Psoas muscle (tissue), 8 donors: ENCODE measurements at places on chromosomes 7 and 10. TPM values are rescaled to one million over a fixed set of nuclear protein-coding genes. Genes with fewer than 3 reads are reported as not detected.

DNA sequence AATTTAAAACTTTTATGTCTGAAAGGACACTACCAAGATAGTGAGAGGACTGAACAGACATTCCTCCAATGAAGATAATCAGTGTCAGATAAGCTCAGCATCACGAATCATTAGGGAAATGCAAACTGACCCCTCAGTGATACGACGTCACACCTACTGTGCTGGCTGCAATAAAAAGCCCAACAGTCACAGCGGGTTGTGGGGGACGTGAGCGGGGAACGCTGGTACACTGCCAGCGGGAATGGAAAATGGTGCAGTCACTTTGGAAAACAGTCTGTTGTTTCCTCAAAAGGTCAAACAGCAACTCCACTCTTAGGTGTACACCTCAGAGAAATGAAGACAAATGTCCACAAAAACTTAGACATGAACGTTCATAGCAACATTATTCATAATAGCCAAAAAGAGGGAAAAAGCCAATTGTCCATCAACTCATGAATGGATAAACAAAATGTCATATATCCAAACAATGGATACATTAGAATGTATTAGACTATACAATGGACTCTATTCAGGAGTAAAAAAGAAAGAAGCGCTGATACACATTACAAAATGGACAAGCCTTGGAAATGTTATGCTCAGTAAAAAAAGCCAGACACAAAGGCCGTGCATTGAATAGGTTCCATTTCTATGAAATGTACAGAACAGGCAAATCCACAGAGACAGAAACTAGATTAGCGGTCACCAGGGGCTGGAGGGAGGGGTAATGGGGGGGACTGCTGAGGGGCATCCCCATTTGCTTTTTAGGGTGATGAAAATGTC lies 2.4 kb upstream of the ECHS1 start:
- DNase-seq, result no peak

DNA sequence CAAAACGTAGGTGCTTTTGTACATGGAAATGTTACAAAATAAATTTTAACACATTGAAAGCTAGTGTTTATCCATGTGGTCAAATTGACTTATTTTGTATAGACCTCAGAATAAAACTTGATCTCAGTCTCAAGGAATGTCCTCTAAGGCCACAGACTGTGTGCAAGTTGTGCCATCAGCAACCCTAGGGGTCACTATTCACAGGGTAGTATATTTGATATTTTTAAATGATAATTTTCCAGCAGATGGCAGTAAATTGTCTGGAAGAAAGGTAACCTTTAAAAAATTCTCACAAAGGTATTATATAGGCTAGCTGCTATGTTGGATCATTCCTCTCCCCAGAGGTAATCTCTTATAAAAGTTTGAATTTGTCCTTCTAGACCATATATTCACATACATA lies 12.9 kb upstream of the SNX10 start:
- no peak for DNase-seq

DNA sequence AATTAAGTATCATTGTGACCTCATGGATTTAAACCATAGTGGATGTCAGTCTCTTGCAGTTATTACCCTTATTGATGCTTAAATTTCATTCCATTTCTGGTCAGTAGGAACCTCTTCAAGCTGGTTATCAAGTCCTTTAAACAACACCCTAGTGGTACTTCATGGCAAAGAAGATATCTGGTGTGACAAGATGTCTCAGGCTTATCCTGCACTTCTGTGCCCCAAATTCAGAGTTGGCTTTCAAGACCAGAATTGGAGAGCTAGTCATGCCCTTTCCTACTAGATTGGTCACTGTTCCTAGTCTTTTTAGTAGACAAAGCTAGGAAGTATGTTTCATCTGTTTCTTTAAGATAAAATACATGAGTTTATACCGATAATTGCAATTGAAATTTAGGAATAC lies 54.9 kb downstream of the KMT2E start:
- DNase-seq, result no peak

Gene INMT
- 2.4 TPM for polyA plus RNA-seq

- no peak for DNase-seq
Observed at GRCh38 chr7:147412109-147412508, 1178.5 kb upstream of the C7orf33 start.

Gene LRRD1
- polyA plus RNA-seq, result 0.08 TPM

GRCh38 chr7:128757203-128757602 lies 18.0 kb downstream of the CALU start:
- DNase-seq, result no peak

DNA sequence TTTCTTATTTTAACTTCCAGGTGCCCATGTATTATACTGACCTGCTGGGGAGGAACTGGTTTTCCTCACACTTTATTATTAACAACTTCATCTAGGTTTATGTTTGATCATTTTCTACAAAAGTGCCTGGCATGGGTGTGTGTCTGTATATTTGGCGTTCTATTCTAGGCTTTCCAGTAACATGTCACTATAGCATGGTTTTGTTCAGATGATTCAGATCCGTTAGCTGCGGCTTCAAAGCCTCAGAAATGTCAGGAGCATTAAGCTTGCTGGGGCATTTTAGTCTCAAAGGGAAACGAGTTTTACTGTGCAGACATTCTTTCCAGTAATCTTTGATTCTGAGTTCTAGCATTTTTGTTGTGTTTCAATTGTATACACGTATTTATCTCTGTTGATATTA lies 2.3 kb downstream of the INPP5A start:
- DNase-seq, result no peak

Gene AASS
- 4.2 TPM for polyA plus RNA-seq

Gene HTRA1
- polyA plus RNA-seq, result 11.5 TPM

Gene UNCX
- not detected for polyA plus RNA-seq

Gene OGDHL
- 0.01 TPM for polyA plus RNA-seq

GRCh38 chr7:141562543-141562942 lies 11.3 kb downstream of the AGK start:
- DNase-seq, result no peak

DNA sequence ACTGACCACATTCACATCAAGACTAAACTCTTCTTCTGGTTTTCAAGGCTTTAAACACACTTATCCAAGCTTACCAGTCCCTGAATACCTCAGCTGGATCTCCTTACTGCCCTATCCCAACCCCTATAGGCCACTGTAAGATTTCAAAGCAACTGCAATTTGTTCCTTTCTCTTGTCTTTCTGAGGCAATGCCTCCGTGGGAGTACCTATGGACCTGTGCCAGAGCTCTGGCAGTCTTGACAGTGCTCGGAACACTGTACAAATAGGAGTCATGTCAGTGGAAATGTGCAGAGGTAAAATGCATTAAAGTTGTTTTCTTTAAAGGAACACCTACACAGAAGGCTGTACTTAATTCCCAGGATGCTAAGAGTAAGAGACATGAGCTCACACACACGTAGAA lies 124.7 kb downstream of the CNOT4 start:
- peak; percentile 19 for DNase-seq

Gene DPP6
- 0.18 TPM for polyA plus RNA-seq

GRCh38 chr10:111835574-111835973 lies 348.0 kb downstream of the GPAM start:
- DNase-seq, result no peak

Gene C10orf120
- polyA plus RNA-seq, result not detected

Gene FAM180A
- polyA plus RNA-seq, result 0.13 TPM

DNA sequence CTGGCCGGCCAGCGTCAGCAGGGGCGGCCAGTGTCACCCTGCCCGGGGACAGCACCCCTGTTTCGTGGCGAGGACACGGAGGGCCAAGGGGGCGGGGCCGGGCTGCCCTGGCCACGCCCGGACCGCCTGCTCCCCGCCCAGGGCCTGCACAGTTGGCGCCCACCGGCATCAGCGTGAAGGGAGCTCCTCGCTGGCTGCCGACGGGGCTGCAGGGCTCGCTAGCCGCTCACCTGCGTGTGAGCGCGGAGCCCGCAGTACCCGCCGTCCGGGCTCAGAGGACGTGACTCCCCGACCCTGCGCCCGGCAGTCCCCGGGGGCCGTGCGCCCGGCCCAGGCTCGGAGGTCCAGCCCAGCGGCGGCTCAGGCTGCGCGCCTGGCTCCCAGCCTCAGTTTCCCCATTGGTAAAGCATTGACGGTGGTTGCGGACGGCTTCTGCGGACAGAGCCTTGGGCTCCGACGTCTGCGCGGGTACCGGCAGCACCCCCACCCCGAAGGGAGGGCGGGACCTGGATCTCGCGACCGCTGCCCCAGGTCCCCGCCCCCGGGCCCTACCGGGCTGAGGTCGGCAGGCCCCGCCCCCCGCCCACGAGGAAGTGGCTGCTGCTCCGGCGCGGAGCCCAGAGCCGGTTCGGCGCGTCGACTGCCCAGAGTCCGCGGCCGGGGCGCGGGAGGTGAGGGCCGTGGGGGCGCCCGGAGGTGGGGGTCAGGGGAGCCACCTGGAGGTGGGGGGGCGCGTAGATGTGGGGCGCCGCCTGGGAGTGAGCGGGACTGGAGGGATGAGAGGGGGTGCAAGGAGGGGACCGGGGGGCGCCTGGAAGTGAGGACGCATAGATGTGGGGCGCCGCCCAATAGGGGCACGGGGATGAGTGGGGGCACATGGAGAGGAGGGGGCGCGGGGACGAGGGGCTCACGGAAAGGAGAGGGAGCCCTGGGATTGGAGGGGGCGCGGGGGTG lies at the start of gene ARPC1B:
TSS of gene ARPC1B (plus strand) at position 620 of the 954 bp plus-strand sequence. CDS start 10,985 bp downstream, outside the sequence.
- DNase-seq, result peak; percentile 86

DNA sequence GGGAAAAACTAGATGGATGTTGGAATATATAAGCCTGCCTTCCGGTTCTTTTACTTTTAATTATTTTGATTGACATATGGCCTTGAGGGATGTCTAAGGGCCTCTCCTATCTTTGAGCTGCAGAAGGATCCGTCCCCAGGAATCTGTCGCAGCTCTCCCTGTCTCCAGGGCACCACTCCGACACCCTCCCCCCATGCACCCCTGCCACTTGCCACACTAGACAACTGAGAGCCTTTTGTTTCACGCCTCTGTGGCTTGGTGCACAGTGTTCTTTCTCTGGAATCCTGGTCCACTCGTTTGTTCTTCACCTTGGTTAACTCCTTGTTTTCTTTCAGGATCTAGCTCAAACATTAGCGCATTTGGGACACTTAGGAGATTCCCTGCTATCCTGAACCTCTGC lies 124.1 kb upstream of the EFCAB10 start:
- no peak for DNase-seq

Gene BAMBI
- polyA plus RNA-seq, result 0.44 TPM

DNA sequence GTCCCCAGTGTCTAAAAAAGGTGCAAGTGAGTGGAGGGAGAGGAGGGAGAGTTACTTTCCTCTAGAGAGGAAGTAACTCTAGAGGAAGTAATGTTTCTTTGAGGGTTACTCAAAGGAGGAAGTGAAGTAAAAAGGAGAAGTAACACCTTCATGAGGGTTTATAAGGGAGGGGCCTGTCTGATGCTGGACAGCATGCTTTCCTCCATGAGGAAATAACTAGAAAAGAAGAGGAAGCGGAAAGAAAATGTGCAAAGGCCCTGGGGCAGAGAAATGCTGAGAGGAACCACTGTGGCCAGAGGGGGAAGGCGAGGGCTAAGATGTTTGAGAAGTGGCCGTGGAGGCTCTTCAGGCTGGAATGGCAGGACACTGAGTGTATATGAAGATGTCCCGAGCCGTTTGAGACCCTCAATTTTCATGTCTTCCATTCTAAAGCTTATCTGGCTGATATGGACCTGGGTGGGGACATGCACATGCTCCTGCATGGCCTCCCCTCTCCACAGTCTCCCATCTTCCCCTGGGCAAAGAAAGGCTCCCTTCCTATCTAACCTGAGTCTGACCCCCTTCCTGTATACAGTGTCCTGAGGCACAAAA lies 3.4 kb upstream of the SLC18A2 start:
- DNase-seq, result no peak

GRCh38 chr7:144805627-144806239 lies 30.1 kb downstream of the TPK1 start:
- no peak for DNase-seq

- no peak for DNase-seq
Observed at GRCh38 chr10:45487735-45488134, 113.7 kb downstream of the ALOX5 start.

GRCh38 chr7:79050603-79051002 lies 402.9 kb downstream of the MAGI2 start:
- no peak for DNase-seq

- DNase-seq, result no peak
Observed at GRCh38 chr10:20059084-20059835, 243.0 kb downstream of the PLXDC2 start.

GRCh38 chr7:30627026-30627425 lies 32.3 kb downstream of the GARS1 start:
- no peak for DNase-seq

DNA sequence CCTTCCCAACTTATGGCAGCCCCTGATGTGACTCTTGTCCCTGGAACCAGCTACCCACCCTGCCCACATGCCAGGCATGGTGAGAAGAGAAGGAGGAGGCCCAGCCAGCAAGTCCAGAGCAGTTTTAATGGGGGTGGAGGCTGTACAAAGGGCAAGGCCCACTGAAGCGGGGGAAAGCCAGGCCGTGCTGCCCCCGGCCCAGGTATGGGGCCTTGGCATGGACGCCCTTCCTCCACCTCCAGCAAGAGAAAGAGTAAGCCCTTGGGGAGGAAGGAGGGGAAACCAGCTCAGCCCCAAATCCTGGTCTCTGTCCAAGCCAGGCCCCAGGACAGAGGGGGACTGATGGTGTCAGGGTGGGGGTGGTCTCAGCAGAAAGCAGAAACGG lies 7.0 kb downstream of the NFKB2 start:
- no peak for DNase-seq

Gene GBX1
- 0.21 TPM for polyA plus RNA-seq

Gene TPK1
- polyA plus RNA-seq, result 2.3 TPM

DNA sequence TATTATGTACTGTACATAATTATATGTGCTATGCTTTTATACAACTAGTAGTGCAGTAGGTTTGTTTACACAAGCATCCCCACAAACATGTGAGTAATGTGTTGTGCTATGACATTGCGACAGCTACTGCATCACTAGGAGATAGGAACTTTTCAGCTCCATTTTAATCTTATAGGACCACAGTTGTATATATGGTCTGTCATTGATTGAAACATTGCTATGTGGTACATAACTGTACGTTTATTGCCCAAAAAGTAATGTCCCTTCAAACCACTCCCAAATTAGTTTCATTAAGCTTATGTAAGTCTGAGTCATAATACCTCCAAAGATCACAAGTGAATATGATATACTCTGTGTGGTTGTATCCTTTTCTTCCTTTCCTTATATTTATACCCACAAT lies 183.2 kb upstream of the POT1 start:
- no peak for DNase-seq

GRCh38 chr7:2691011-2691707 lies 3.2 kb downstream of the AMZ1 start:
- no peak for DNase-seq

DNA sequence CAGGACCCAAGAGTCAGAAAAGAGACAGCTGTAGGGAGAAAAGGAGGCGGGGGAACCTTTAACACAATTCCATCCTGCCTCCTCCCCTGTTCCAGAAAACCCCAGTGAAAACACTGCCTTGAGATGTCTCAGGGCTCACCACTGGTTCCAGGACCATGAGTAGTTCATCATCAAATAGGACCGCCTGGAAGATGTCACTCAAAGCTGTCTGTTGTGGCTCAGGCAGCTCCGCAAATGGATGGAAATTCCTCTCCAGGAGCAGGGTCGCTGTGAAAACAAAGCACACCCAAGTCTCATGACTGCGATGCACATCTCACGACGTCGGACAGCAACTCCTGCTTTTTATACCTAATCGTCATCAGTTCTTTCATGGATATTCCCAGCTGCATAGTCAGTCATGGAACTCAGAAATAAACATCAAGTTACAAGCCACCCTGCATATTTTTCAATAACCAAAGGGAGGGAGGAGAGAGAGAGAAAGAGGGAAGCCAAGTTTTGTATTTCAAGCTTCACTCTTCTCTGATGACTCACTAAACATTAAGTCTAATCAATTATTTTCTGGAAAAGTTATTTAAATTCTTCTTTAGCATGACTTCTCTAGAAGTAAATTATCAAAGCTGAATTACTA lies 49.2 kb downstream of the GSDME start:
- DNase-seq, result no peak

Gene TMEM178B
- 0.17 TPM for polyA plus RNA-seq

GRCh38 chr10:123878666-123879303 lies 12.8 kb downstream of the CPXM2 start:
- no peak for DNase-seq
